ENCODE measurements at places on chromosomes 3 and 15.

DNA sequence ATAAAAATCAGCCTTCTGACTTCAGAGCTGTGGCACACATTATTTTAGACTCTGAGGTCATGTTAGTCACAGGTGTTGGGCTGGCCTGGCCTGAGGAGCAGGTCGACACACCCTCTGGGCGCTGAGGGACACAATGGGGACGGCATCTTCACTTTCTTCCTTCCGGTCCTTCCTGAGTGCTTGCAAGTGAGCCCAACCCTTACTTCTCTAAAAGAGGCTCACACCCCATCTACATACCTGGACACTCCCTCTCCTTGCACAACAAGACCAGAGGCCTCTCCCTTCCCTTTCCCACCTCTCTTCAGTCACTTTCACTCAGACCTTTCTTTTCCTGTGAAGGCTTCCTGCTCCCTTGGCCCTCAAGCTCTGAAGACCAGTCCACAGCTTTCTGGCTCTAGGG, 85.4 kb downstream of the XXYLT1 start:
- no peak for DNase-seq

GRCh38 chr3:72722930-72723726, 125.1 kb downstream of the SHQ1 start:
- no peak for DNase-seq

DNA sequence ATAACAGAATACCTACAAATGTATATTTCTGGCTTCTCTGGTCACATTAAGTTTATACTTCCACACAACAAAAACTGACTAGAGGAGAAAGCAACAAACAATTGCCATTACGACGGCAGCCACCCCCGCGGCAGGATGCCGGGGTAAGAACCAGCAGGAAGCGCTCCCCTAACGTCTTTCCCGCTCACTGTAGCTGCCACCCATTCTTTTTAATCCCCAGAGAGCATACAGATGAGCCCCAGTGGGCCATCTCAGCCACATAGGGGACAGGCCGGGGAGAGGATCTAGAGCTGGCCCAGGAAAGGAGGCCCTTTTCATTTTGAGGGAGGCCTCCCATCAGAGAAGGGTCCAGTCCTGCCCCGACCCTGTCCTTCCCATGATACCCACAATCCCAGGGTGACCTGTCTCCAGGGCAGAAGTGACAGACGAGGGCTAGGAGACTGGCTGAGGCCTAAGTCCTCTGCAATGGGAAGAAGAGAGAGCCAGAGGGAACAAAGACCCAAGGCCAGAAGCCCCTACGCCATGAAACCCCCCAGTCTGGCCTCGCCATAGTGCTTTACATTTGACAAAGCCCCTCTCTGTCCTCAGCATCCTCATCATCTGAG, 3.6 kb upstream of the CALML4 start:
- no peak for DNase-seq

DNA sequence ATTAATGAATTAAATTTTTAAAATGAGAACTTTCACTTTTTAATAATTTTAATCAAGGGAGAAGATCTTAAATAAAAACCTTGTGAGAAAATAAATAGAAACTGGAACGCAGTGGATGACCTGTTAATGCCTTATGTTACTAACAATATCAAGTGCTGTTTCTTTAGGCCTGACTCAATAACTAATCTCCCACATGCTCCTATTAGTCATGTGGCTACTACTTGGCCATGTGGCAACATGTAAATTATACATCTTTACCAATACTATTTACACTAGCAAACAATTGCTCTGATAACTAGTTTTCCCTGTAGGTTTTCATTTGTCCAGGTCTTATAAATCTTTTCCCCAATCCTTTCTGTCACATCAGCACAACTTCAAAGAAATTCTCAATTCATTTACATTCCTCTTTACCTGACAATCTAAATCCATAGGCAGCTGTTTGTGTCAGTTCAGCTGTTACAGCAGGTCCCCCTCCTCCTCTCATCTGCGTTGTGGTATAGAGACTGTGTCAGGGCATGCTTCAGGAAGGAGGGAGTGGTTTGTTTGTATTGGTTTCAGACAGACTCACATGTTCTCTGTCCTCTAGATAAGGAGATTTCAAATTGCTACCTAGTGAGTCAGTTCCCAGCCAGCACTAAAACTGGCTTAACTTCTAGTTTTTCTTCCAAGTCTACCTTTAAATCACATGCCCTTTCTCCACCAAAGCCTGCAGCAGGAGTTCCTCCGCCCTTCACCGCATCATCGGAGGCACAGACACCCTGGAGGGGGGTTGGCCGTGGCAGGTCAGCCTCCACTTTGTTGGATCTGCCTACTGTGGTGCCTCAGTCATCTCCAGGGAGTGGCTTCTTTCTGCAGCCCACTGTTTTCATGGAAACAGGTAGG, 11.3 kb upstream of the C3orf52 start:
- DNase-seq, result peak; percentile 67

GRCh38 chr15:28969511-28970085, 83.8 kb downstream of the APBA2 start:
- DNase-seq, result no peak

DNA sequence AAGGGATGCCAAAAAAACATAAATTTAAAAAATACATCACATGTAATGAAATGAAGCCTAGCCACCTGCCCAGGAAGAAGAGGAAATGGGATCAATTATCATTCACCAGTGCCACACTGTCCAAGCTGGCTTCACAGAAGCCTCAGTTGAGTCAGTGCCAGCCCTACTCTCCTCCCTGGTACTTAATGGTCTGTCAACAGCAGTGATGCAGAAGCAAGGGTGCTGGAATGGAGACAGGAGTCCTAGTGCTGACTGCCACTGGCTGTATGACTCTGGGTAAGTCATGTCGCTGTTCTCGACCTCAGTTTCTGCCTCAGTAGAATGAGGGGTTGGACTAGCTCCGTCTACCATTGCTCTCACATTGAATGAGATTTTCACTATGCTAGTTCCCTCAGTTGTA, 78.5 kb upstream of the LARS2 start:
- no peak for DNase-seq

GRCh38 chr3:62249855-62250543, 123.4 kb downstream of the FEZF2 start:
- DNase-seq, result no peak

GRCh38 chr3:107013641-107014040, 363.6 kb upstream of the CCDC54 start:
- no peak for DNase-seq

DNA sequence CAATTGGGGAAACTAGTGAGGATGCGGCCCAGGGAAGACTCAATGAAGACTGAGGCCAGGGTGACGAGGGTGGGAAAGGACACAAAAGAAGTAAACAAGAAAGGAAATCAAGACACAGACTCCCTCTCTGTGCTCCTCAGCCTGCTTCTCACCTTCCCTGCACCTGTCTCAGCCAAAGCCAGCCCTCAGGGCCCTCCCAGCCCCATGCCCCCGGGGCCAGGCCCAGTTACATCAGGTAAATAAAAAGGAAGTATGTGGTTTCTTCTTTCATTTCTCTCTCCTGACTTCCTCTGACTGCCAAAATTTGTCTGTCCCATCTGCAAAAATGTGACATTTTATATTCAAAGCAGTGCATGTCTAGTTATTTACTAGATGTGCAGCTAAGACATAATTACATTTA, 328.0 kb downstream of the UACA start:
- no peak for DNase-seq

DNA sequence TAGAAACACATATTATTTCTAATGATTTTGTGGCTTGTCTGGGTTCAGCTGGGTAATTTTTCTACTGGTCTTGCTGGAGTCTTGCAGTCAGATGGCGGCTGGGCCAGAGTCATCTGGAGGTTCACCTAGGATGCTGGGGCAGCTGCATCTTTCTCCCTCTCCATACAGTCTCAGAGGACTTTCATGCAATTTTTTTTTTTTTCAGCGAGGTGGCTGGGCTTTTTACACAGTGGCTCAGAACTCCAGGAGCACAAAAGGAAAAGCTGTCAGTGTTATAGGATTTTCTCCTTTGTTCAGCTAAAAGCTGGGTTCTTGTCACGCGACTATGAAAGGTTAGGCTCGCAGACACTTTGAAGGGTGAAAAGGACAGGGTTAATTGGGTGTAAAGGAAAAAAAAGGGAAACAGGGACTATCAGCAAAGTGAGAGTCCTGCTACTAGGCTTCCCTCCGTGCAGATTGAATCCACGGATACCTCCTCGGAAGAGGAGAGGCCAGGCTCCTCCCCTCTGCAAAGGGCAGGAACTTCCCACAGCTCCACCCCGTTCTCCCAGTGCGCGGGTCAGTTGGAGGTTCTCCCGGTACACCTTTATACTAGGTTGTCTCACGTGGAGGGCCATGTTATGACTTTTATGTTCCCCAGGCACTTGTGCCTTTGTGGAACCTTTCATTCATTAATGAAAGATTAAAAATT, 44.3 kb downstream of the ADGRG7 start:
- DNase-seq, result no peak

DNA sequence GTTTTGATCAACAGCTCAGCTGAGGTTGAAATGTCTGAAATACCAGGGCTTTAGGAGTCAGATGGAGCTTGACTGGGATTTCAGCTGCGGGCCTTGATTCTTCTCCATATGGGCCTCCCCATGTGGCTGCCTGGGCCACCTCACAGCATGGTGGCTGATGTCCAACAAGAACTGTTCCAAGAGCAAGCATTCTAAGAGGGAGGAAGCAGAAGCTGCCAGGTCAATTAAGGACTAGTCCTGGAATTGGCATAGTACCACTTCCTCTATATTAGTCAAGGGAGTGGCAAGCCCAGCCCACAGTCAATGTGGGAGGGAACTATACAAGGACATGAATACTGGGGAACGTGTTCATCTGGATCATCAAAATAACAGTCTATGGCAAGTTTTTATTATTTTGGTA, 181.7 kb upstream of the ANKRD28 start:
- DNase-seq, result no peak

DNA sequence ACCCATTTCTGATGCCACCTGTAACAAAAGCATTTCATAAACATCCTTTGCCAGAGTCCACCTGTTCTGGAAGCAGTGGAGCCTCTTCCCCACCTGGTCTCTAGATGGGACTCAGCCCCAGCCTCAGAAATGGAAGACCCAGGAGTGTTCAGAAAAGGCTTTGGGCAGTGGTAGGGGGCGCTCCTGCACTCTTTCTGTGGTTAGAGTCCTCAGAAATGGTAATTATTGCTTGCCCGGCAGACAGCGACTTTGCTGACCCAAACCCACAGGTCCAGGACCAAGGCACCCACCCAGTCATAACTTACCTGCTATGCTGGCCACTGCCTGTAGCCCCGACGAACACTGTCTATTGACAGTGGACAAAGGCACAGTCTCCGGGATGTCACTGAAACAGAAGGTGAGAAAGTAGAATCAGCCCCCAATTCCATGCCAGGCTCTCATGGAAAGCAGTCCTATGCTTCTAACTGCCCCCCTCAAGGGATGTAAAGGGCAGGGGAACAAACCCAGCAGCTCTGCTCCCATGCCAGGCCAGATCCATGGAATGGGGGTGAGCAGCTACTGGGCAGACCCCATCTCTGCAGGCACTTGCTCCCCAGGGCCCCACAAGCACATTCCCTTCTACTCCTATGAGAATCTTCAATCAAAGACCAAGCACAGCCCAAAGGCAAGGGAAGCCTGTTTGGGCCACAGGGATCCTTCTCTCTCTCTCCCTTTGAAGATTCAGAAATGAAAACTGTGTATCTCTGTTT, 5.1 kb downstream of the ACAA1 start:
- no peak for DNase-seq

- peak; percentile 98 for DNase-seq
Observed at GRCh38 chr3:122793568-122794416, at the start of gene HSPBAP1. HSPBAP1 (minus strand) TSS chr3:122793831; CDS start chr3:122793680, 151 bp downstream.

GRCh38 chr3:143654906-143655305, 193.4 kb downstream of the SLC9A9 start:
- DNase-seq, result peak; percentile 16

DNA sequence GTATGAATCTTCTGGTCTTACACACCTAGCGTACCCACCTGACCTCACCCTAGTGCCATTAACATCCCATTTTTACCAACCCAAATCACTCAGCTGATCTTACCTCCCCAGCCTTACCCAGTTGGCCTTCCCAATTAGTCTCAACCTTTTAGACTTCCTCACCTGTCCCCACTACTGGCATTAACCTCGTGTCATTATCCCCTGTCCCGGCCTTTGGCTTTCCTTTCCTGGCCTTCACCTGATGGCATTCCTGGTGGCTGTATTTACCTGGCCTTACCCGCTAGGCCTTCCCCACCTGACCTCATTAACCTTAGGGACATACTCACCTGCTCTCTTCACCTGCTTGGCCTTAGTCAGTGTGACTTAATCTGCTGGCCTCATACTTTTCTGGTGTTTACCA, 104.1 kb downstream of the IL12A start:
- DNase-seq, result no peak

GRCh38 chr15:88177451-88177850, 79.1 kb downstream of the NTRK3 start:
- DNase-seq, result no peak

DNA sequence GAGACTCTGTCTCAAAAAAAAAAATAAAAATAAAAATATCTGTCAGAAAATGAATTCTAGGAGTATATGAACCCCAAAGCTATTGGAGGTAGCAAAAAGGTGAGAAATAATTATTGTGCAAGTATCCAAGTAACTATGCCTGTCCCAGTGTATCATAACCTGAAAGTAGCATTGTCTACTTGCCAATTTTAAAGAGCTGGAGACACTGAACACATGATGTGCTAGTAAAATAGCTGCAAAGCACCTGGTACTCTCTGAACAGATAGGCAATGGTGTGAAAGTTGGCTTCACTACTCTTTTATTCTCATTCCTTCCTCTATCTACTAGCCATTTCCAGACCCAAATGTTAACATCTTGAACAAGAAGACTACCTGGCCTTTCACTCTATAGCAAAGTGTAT, 208.9 kb downstream of the FOXP1 start:
- no peak for DNase-seq

GRCh38 chr15:71449956-71450355, 334.7 kb downstream of the THSD4 start:
- DNase-seq, result no peak

- no peak for DNase-seq
Observed at GRCh38 chr3:46462111-46462510, 2.6 kb downstream of the LTF start.

- no peak for DNase-seq
Observed at GRCh38 chr3:187996609-187997008, 157.3 kb upstream of the LPP start.

DNA sequence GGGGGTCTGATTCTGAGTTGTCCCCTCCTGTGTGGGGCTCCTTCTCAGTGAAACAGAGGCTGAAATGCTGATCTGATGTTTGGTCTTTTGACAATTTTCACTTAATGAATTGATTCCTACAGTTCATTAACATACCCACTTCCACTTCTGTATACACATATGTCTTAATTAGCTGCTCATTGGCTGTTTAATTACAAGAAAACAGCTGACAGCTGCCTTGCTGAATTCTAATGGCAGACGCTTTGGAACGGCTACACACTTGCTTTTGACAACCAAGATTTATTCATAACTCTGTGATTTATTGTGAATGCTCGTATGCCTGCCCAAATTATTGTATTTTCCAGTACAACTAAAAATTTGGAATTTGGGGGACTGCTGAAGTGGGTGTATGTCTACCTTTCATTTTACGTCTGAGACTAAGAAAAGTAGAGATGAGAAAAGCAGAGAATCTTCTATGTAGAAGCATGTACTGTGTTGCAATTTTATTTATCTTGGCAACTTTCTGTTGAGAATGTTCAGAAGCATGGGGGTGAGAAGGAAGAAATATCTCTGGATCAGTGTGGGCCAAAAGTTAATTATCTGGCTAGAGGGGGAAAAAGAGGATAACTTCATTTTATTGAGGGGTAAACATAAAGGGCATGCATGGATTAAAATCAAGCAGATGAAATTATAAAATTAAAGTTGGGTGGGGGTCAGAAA, 46.5 kb upstream of the ICE2 start:
- DNase-seq, result no peak
